ENCODE measurements at places on chromosomes 5 and 9.

GRCh38 chr5:150402229-150402773, 10.4 kb downstream of the CD74 start:
- peak; percentile 53 for DNase-seq

DNA sequence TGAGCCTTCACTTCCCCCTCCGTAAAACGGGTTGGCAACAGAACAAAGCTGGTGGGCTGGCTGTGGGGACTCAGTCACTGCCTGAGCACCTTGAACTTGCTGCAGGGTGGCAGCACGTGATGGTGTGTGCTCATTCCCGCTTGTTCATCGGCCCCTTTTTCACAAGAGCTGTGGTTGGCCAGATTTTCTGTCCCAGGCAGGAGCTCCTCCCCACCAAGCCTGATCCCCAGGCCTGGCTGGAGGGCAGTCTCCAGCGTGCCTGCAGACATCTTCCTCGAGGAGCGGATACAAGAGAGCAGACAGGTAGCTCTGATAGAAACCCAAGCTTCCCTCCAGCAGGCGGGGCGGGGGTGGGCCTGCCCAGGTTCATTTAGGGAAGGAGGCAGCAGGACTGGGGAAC, 61.9 kb upstream of the ORM1 start:
- DNase-seq = no peak

DNA sequence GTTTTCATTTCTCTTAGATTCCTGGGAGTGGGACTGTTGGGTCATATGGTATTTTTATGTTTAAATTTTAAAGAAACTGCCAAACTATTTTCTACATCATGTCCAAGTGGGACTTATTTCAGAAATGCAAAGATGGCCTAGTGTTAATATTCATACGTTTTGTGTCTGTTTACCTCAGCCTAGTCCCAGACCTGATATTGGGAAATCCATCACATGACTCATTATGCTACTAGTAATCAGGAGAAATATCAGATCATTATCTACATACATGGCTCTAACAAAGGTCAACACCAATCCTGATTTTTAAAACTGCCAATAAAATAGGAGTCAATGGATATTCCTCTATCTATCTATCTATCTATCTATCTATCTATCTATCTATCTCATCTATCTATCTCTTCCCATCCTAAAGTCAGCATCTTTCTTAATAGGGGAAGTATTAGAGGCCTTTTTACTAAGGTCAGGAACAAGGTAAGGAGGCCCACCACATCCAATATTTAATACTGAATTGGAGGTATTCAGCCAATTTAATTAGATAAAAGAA, 4.7 kb downstream of the RASGEF1C start:
- DNase-seq = no peak

DNA sequence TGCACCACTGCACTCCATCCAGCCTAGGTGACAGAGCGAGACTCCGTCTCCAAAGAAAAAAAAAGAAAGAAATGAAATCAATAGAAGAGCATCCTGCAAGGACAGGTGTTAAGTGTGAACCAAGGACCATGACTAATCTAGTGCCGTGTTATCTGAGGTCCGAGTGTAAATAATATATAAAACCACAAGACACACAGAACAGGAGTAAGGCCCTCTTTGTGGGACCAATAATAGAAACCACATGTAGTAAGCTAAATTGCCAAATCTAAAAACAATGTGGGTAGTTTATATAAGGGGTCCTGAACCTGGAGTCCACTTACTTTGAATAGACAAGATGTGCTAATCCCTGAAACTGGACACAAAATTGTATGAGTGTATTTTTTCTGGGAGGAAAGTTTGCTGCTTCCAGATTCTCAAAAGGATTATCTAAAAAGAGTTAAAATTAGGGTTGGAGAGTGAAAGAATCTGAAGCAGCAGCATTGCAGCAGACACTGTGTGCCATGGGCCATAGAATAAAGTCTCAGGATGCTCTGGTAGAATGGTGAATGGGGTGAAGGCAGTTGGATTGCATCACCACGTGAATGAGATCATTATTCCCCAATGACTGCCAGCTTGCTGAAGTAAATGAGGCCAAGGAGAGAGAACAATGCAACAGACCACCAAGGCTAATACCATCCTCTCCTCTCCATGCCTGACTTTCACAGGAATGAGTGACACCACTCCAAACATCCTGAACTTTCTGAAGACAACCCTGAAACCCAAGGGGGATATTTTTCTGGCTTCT, 222.7 kb downstream of the DCP2 start:
- DNase-seq = no peak

GRCh38 chr9:70625078-70625477, 210.6 kb upstream of the KLF9 start:
- DNase-seq = no peak

- DNase-seq = no peak
Observed at GRCh38 chr5:149427374-149427773, 48.3 kb upstream of the IL17B start.

- DNase-seq = no peak
Observed at GRCh38 chr9:109164042-109164441, 3.0 kb downstream of the FRRS1L start.

DNA sequence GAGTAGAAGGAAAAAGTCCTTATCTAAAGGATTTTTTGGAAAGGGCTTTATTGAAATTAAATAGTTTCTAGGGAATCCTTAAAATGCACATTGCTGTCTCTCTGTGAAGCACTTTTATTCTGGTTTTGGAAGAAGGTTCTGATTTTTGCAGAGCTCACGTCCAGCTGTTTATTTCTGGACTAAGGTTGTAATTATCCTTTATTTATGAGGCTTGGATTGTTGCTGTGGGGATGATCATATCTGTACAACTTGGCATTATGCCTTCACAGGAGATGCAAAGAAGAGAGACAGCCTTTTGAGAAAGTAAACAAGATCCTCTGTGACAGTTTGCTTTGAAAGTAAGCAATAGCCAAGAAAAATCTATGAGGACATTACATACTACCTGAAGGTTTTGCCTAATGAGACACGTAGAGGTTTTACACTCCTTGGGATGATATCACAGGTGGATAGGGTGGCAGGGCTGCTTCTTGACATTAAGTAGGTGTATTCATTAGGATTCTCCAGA, 14.6 kb downstream of the SMARCA2 start:
- DNase-seq = no peak

DNA sequence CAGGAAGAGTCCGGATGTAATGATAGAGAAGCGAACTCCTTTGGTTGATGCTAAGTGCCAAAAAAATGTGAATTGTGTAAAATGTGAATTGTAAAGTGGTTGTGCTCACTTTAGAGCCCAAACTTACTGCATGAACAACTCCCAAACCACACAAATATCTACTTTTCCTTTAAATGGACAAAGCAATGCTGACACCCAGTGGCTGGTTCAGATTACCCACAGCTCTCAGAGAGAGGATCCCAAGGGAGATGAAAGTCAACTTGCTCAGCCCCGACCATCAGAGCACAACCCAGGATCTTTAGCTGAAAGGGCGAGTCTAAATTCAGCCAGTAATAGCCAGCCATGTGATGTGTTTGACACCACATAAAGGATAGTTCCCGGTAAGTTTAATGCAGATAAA, 133.7 kb downstream of the NMUR2 start:
- no peak for DNase-seq

- no peak for DNase-seq
Observed at GRCh38 chr9:79664375-79664831, 92.6 kb downstream of the TLE4 start.

DNA sequence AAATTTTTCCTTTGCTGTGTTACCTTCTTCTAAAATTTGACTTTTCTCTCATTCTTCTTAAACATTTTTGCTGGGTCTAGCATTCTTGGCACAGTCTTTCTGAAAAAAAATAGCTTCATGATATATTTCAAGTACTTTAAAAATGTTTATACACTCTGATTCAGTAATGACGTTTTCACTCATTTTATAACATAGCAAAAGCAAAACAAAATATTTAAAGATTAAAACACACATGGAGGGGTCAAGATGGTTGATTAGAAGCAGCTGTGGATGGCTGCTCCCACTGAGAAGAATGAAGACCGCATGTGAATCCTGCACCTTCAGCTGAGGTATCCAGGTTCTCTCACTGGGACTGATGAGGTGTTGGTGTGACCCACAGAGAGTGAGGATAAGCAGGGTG, 188.2 kb downstream of the SGCD start:
- no peak for DNase-seq

DNA sequence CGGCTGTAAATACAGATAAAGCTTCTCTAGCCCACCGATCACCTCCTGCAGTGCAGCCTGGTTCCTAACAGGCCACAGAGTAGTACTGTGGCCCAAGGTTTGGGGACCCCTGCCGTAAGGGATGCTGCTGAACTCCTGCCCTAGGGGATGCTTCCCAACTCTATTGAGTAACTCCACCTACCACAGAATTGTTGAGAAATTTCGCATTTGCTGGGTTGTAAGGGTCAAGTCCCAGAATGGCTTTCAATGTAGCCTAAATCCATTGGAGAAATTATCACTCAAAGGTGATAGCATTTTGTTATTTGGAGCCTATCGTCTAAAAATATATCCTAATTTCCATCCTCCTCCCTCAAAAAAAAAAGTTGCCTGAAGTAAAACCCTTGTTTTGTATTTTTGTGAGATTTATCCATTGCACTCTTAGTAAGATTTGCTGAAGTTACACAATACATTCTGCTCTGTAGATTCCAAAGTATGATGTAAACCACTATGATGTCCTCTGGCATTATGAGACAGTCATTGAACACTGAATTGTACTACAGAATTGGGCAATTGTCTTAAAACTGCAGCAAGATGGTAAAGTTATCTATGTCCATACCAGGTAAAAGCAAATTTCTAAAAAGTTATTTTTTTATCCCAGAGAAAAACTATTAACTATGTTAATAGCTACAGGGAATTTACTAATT, 14.0 kb downstream of the ACTBL2 start:
- DNase-seq = no peak

DNA sequence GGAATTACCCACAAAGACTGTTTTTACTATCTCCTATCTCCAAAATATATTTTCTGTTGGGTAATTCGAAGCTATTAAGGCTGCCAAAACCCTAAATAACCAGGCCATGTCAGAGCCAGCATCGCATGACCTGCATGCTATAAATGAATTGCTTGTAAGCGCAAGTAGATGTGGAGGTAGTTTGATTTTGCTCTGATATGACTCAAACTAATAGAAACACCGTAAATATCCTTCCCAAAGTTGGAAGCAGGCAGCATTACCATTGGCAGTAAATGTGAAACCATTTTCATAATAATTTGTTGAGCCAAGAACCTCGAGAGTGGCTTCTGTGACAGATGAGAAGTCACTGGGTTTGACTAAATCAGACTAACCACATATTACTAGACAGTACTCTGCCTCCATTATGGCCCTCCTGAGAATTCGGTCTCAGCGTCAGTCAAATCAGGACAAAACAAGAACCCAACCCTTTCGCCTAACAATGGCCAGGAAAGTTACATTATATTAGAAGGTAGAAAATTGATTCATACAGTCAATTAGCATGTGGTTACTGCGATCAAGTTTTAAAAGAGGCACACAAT, 289.8 kb downstream of the SPOCK1 start:
- no peak for DNase-seq

- no peak for DNase-seq
Observed at GRCh38 chr9:20722221-20722620, 38.2 kb downstream of the FOCAD start.
